ENCODE measurements at places on chromosomes 5 and 9.

DNA sequence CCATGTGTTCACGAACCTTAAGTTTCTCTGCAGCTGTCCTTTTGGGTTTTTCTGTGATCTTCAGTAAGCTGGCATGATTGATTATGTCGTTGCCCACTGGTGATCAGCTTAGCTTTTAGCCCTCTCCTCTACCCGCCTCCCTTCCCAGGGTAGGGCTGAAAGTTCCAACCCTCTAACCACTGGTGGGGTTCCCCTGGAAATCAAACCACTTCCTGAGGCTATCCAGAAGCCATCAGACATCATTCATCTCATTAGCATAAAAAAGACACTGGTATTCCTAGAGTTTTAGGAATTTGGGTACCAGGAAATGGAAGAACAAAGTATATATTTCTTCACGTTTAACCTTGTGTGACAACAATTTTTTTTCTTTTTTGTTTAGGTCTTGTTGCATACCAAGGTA, 29.8 kb downstream of the SPIN1 start:
- no peak for DNase-seq

GRCh38 chr9:19156026-19156474, 28.8 kb upstream of the PLIN2 start:
- no peak for DNase-seq

- DNase-seq = peak; percentile 66
Measured at GRCh38 chr9:136695435-136695895, 8.2 kb upstream of the AGPAT2 start.

DNA sequence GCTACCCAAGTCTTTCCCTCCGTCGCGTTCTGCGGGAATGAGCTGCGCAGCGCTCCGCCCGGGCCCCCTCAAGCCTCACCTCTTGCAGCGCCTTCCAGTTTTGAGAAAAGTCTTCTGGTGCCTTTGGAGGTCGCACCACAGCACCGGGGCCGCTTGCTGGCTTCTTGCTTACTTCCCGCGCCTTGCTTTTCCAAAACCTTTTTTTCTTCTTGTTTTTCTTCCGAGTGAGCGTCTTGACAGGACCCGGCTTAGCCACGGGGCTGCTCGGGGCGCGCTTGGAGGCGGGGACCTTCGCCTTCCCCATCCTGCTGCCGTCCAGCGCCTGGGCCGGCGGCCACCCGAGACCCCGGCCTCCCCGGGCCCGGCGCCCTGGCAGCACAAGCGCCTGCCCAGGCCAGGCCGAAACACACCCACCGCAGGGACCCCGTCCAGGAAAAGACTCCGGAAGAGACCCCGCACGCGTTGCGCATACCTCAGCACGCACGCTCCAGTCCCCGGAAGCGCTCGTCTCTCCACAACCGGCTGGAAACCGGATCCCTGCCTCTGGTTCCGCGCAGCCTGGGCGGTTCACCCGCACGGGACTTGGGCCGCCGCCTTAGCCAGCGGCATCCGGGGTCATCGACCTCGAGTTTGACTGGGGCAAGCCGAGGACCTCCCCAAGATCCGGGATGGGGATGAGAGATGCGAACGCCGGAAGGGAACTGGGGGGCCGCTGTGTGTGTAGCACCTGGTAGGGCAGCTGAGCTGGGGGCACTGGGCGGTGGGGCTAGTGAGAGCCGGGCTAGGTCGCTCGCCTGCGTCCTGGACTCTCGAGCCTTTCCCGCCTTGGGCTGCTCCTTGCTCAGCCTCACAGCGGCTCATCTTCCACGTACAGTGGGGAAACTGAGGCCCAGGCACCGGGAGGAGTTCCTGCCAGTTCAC, at the start of gene REXO4:
Gene REXO4 (minus strand): TSS at position 470 of the 921 bp plus-strand sequence. CDS start 166 bp downstream, at position 304.
- DNase-seq = peak; percentile 87

- no peak for DNase-seq
Measured at GRCh38 chr9:86082870-86083269, 16.5 kb downstream of the GOLM1 start.

GRCh38 chr5:157126-157715, 34.1 kb upstream of the LRRC14B start:
- no peak for DNase-seq

DNA sequence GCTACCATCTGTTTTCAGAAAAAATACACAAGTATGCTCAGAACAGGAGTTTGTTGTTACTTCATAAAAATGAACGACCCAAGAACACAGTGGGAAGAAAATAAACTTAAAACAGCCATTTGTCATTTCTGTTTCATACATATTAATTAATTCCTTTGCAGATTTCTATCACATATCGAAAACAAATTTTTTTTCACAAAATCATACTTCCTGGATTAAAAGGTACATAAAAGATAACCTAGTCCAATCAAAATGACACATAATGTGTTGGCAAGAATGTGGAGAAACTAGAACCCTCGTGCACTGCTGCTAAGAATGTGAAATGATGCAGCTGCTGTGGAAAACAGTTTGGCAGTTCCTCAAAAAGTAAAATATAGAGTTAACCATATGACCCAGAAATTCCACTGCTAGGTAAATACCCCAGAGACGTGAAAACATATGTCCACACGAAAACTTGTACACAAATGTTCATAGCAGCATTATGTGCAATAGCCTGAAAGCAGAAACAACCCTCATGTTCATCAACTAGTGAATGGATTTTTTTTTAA, 46.0 kb downstream of the MYO10 start:
- DNase-seq = no peak

GRCh38 chr5:158952951-158953350, 146.8 kb downstream of the EBF1 start:
- no peak for DNase-seq

GRCh38 chr9:80146466-80146865, 574.7 kb downstream of the TLE4 start:
- DNase-seq = no peak

DNA sequence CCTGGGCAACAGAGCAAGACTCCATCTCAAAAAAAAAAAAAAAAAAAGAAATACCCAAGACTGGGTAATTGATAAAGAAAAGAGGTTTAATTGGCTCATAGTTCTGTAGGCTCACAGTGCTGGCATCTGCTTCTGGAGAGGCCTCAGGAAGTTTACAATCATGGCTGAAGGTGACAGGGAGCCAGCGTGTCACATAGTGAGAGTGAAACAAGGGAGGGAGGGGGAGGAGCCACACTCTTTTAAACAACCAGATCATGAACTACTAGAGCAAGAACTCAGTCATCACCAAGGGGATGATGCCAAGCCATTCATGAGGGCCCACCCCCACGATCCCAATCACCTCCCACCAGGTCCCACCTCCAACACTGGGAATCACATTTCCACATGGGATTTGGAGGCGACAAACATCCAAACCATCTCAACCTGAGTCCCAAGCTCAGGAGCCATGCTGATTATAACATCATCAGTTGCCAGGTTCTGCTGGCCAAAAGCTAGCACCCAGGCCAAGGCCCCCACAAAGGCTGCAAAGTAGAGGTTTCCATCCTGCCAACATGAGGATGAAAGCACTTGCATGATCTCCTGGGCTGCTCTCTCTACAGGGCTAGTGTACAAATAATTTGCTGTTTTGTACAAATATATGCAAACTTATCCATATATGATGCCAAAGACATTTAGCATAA, 15.3 kb downstream of the DENND1A start:
- no peak for DNase-seq

GRCh38 chr9:3664044-3664443, 138.2 kb upstream of the RFX3 start:
- DNase-seq = no peak

DNA sequence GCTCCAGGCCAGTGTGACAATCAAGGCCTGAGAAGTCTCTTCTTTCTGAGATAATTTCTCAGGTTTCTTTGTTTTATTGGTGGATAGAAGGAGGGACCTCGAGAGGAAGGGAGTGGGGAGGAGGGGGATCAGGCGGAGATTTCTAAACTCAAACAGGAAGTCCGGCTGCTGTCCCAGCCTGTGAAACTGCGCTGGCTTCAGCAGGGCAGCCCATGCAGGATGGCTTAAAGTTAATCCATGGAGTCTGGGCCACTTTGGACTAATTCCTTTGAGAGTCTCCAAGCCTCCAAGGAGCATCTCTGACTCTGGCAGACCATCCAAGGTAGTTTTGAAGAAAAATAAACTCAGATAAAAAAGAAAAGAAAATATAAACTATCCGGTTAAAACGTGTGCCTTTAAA, 378.5 kb downstream of the MLLT3 start:
- DNase-seq = no peak

DNA sequence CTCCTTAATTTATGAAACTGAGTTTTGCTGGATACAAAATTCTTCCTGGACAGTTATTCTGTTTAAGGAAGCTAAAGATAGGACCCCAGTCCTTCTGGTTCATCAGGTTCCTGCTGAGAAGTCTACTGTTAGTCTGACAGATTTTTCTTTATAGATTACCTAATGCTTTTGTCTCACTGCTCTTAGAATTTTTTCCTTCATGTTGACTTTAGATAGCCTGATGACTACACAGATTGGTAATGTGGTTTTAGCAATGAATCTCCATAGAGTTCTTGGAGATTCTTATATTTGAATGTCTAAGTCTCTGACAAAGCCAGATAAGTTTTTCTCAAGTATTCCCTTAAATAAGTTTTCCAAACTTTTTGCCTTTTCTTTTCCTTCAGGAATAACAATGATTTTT, 419.7 kb downstream of the CDH10 start:
- DNase-seq = no peak
